Upper lobe of right lung (tissue), 1 donor: ENCODE measurements at places on chromosomes 6 and 20.

- DNase-seq = no peak
Measured at GRCh38 chr20:36628076-36628475, 17.9 kb downstream of the SLA2 start.

GRCh38 chr20:11267131-11267761, 593.4 kb upstream of the JAG1 start:
- DNase-seq = no peak

DNA sequence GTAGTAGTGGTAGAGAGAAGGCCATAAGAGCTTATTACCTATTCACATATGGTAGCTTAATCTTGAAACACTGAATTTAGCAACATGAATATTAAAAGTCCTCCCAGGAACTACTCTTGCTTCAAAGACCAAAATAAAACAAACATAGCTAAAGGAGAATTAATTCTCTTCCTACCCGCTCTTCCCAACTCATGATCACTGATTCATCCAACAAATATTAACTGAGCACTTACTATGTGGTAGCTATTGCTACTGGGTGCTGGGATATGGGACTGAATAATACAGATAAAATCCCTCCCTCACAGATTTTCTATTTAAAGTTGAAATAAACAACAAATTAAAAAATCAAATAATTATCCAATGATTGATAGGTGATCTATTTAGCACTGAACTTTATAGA, 287.1 kb downstream of the BTBD9 start:
- DNase-seq = no peak

DNA sequence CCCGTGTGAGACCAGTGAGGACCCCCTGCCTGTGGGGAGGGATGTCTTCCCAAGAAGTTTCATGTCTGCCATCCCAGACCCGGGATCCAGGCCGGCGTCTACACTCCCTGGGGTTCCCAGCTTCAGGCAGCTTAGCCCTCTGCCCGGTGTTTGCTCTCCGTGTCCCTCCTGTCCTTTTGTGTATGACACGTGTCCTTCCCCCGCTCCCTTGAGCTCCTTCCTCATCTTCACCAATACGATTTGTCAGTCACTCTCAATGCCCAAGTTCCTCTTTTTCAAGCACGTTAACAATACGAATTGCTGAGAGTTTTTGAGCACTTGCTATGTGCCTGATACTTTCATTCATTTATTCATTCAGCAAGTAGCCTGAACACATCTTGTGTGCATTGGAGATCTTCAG, 115.6 kb upstream of the PTPN1 start:
- DNase-seq = no peak

GRCh38 chr20:43171930-43172329, 17.8 kb downstream of the PTPRT start:
- DNase-seq = no peak

DNA sequence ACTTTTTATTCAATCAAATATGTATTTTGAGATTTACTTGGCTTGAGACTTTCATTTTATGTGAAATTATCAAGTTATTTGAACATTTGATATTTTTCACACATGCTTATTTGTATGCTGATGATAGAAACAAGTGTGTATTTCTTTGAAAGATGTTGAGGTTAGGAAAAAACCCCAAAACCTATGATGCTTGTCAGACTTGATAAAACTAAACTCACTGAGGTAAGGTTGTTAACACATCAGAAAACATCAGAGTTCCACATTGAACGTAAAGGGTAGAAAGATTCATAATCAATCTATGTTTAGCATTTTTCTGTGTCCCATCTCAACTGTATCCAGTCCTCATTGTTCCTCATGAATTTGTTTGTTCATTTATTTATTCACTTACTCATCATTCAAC, 12.2 kb downstream of the SF3B5 start:
- no peak for DNase-seq

- no peak for DNase-seq
Measured at GRCh38 chr20:39431091-39431880, 469.1 kb downstream of the DHX35 start.

GRCh38 chr6:141437011-141437410, 695.7 kb upstream of the GJE1 start:
- DNase-seq = no peak

GRCh38 chr6:25971187-25971821, 8.7 kb downstream of the TRIM38 start:
- DNase-seq = no peak

GRCh38 chr6:154112181-154112809, 73.3 kb downstream of the OPRM1 start:
- DNase-seq = no peak

- no peak for DNase-seq
Measured at GRCh38 chr6:98272060-98272459, 562.3 kb upstream of the POU3F2 start.

- no peak for DNase-seq
Measured at GRCh38 chr6:382883-383810, 8.4 kb upstream of the IRF4 start.

DNA sequence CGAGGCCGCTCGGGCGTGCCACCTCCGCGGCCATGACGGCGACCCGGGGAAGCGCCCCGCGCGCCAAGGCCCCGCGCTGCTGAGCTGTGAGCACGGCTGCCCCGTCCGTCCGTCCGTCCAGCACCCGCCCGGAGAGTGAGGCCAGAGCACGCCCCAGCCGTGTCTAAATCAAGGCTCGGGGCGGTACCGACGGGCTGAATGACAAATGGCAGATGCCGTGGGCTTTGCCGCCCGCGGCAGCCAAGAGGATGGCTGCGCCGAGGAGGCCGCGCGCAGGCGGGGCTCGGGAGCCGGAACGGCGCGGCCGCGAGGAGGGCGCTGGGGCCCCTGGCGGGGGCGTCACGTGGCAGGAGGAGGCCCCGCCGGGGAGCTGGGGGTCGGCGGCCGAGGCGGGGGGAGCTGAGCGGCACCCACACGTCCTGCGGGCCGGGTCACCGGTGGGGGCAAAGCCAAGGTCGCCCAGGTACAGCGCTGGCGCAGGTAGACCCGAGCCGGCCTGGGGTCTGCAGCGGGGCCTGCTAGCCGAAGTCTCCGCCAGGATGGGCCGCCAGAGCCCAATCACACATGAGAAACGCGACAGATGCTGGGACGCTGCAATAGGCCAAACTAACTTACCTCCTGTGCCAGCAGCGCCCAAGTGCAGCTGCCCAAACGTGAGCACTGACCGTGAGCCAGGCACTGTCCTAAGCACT, at the start of gene PLAGL1:
Gene PLAGL1, minus strand, starts transcription at position 140 of the 692 bp plus-strand sequence. CDS start 60,123 bp downstream, outside the sequence.
- DNase-seq = peak; percentile 84

DNA sequence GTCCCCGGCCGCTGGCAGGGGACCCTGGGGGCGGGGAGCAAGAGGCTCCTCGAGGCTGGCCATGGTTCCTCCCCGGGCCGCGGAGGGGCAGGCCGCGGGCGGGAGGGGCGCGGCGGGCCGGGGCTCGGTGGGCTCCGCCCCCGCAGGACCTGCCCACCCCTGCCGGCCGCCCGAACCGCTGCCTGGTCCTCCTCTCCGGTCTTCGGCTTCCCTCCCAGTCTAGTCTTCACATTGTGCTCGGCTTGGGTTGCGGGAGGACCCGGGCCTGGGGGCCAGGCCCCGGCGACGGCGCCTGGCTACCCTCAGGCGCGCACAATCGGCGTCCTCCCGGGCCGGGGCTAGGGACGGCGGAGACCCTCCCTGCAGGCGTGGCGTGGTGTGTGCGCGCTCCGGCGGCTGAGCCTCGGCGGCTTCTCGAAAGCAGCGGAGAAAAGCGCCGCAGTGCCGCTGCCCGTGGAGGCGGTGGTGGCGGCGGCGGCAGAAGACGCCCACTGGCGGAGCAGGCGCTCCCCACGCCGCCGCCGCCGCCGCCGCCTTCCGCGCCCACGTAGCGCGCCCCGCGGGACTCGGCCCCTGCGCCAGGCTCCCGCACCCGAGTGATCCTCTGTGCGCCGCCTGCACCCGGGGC, at the start of gene PDE10A:
Gene PDE10A, minus strand, starts transcription at position 493 of the 628 bp plus-strand sequence. Its CDS starts 430 bp downstream, at position 63.
- DNase-seq = no peak

DNA sequence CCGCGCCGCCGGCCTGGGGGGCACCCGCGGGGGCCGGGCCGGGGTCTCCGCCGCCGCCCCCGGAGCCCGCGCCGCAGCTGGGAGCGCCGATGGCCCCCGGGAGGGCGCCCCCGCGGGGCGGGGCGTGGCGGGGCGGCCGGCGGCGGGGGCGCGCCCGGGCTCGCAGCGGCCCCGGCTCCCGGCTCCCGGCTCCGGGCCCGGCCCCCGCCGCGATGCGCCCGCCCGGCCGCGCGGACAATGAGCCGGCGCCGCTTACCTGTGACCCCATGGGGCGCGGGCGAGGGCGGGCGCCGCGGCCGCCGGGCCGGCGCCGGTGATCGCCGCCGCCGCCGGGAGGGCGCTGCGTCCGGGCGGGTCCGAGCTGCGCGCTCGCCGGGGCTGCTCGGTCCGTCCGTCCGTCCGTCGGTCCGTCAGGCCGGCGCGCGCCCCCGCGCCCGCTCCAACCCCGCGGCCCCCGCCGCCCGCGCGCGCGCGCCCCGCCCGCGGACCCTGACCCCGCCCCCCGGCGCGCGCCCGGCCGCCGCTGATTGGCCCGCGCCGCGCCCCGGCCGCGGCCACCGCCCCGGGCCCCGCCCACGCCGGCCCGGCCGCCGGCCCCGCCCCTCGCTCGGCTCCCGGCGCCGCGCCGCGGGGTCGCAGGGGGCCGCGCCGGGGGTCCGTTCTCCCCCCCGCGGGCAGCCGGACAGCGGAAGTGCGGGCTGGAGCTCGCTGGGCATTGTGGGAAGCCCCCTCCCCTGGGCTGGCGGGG, at the start of gene ZBTB46:
Gene ZBTB46, minus strand, starts transcription at position 424 of the 748 bp plus-strand sequence. CDS start 40,507 bp downstream, outside the sequence.
- peak; percentile 83 for DNase-seq

DNA sequence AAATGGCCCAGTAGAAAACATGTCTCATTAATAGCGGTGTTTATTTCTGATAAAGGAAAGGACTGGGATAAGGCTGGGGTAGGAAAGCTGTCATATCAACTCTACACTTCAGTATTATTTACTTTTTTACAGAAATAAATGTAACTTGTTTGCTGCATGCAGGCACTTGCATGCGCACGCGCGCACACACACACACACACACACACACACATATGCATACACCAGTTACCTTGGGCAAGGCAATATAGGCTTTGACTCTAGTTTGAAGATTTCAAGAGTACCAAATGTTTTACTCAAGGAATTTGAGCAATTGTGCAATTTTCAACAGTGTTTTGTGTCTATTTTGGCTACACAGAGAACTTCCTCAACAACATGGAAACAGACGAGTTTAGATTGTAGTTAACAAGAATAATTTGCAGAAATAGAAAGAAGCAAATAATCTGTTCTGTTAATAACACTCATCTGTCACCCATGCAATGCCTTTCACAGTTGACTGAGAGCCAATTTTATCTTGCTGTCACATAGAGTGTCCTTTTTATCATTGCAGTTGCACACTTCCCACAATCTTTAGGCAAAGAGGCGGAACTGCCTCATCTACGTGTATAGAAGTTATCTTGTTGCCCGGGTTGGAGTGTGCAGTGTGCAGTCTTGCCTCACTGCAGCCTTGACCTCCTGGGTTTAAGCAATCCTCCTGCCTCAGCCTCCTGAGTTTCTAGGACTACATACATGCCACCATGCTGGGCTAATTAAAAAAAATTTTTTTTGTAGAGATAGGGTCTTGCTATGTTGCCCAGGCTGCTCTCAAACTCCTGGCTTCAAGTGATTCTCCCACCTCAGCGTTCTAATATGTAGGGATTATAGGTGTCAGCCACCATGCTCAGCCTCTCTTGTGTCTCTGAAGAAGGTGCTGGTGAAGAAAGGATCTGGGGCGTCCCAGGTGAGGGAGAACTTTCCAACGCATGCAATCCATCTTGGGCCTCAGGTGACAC, 74.8 kb upstream of the SHLD1 start:
- DNase-seq = no peak

DNA sequence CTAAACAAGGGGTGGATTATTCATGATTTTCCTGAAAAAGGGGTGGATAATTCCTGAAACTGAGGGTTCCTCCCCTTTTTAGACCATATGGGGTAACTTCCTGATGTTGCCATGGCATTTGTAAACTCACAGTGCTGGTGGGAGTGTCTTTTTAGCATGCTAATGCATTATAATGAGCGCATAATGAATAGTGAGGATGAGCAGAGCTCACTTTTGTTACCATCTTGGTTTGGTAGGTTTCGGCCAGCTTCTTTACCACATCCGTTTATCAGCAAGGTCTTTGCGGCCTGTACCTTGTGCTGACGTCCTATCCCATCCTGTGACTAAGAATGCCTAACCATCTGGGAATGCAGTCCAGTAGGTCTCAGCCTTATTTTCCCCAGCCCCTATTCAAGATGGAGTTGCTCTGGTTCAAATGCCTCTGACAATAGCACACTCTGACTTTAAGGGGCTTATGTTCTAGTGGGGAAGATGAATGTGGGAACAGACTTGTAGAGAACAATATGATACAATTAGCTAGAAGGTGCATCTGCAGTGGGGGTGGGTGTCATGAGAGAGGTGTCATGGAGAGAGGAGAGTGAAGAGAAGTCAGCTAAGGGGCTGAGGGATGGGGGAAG, 4.2 kb upstream of the GPR31 start:
- no peak for DNase-seq

- DNase-seq = no peak
Measured at GRCh38 chr20:63049191-63049518, 42.4 kb upstream of the BHLHE23 start.

- DNase-seq = no peak
Measured at GRCh38 chr20:8971669-8972316, 97.1 kb upstream of the PLCB4 start.

- DNase-seq = no peak
Measured at GRCh38 chr6:42150254-42150653, 7.8 kb upstream of the C6orf132 start.
